RCC 7860 (cell line): ENCODE measurements at places on chromosomes 3 and 15.
A peak's percentile ranks its signal among the peaks of the same experiment; 100 is the strongest.

DNA sequence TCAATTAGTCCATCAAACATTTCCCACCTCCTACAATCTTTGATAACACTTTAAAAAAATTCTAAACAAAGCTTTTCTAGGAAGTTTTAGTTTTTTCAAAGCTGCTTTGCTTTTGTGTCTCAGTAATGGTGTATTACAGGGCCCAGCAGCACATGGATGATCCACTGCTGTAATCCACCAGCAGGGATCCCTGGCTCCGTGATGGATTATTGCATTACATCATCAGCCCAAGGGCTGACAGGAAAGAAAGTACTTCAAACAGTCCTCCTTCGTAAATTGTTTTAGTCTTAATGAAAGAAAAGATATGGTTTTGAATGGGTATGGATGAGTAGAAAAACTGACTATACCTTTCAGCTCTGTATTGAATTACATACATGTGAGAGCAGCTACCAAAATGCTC lies 688.9 kb upstream of the NAALADL2 start:
- DNase-seq: no peak

- no peak for DNase-seq
Observed at GRCh38 chr3:178778589-178778988, 242.4 kb downstream of the KCNMB2 start.

- no peak for DNase-seq
Observed at GRCh38 chr3:187484547-187485295, 116.5 kb downstream of the RTP4 start.

DNA sequence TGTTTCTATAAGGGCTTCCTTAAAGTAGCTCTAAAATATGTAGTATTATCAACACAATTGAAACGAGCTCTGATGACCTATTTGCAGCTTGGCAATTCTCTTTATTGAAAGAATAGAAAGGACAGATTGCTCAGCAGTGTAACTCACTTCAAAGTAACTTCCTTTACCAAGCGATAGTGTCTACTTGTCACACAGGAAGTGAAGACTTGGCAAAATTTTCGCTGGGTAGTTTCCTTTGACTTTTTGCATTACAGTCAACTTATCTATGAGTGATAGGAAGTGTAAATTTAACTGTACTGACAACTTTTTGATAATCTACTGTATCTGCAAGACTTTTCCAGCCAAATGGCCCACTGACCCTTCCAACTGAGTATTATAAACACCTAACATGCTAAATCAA lies 22.8 kb downstream of the SLC9A9 start:
- DNase-seq: no peak

DNA sequence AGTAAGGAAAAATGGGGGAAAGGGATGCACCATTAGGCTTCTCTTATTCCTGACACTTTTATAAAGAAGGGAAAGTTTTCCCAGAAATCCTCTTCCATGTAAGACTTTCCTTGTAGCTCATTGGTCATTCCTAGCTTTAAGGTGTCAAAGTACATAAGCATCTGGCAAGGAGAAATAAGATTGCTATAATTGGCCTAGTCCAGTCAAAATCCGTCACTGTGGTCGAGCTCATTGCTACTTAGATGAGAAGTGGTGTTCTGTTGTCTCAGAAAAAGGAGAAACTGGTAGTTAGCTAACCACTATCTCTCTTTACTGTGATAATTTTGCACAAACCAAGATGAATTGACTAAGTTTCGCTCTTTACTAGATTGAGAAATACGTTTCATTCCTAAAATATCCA lies 370.1 kb downstream of the CNTN4 start:
- DNase-seq: no peak

DNA sequence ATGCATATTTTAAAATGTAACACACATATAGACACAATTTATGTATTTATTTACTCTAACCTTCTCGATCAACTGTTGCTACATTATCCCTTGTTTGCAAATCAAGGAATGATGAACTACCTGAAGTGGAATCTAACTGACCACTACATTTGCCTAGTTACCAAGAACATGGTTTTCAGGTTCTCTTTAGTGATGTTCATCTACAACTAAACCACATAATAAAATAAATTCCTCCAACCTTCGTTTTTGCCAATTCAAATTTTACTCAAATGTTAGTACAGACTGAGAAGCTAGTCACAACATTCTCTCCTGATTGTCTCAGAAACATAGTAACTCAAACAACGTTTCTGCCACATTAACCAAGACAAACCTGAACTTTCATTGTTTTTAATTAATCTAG lies 521.9 kb downstream of the FOXP1 start:
- no peak for DNase-seq

GRCh38 chr3:196645096-196645495 lies 5.6 kb downstream of the NRROS start:
- DNase-seq: no peak

DNA sequence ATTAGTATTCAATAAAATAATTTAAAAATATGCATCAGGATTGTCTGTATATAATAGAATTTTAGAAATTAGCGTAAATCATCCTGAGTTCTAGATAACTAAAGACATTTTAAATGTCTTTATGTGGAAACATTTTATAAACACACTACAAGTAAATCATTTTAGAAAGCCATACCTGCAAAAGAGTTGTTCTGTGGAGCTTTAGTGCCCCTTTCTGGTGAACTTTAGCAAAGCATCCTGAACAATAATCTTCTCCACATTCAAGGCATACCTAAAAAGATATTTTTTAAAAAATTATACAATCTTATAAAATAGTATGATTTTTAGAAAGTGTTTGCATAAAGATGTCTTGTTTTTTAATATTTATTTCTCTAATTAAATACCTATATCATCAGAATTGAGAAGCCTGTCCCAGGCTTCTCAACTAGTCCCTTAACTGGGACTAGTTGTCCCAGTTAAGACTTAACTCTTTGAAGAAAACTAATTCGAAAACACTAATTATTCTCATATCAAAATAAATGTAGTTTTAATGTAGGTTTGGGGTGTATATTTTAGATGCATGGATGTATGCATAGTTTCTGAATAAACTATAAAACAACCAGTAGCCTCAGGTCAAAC lies 29.7 kb downstream of the ZBBX start:
- peak; percentile 9 for DNase-seq

DNA sequence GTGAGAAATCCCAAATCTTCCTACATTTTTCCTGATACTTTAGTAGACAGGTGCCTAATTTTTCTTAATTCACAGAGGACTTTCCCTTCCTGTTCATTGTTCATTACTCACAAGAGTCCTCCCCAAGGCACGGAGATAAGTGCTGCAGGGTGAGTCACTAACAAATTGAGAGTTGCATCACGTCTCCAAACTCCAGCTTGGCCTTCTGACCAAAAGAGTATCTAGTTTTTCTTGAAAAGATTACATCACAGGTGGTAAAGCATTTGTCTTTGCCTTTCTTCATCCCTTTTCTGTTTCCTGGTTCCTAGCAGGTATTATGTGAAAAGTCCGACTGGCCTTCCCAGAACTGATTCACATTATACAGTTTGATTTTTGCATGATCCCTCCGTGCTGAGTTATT lies 24.9 kb upstream of the RASGRP1 start:
- peak; percentile 62 for DNase-seq

DNA sequence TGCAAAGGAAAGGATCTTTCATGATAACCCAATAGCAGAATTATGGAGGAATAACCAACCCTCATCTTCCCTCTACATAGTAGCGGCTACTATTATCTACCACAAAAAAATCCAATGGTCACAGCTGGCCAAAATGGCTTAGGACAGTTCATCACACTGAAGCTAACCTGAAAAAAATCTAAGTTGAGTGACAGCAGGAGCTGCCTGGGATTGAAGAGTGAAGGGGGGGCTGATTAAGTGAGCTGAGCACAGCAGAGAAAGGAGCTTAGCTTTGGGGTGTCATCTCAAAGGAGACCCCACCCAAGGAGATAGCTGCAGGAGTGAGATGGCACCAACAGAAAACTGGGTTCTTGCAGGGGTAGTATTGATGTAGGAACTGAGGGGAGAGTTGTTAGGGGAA lies 33.6 kb downstream of the CCNL1 start:
- no peak for DNase-seq

- DNase-seq: no peak
Observed at GRCh38 chr3:33145221-33145900, 31.5 kb downstream of the CRTAP start.

DNA sequence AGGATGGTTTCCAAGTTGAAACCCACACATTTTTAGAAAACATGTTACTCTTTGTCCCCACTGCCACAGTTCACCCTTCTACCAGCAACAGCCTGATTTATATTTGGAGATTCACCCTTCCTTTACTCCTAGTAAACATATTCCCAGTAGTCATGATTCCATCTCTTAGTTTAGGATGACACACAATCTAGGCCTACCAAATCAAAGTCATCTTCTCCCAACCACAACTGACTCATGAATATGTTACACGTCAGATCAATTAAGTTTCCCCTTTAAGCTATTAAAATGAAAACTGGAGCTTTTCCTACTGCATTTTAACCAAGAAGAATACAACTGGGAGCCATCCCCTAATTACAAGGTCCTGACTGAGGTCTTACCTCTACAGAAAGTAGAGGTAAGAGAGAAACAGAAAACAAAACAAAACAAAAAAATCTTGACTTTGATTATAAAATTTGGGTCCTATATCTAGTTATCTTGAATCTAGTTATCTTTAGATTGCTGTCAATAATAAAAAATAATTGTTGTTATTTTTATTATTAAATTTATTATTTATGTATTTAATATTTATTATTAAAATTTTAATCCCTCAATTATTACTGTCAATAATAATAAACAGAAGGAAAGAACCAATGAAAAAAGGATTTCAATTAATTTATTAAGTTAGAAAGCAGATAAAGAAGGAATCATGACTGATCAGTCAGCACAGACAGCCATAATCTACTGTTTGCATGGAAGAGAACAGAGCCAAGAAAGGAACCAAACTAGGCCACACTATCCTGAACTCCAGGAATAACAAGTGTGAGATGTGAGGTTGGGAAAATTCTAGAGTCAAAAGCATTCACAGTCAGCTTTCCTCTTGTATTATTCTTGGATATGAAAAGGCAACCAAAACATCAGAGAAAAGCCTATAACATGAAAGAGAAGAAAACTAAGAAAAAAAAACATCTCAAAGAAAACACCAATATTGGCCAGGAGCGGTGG lies 12.5 kb downstream of the DPH6 start:
- no peak for DNase-seq

DNA sequence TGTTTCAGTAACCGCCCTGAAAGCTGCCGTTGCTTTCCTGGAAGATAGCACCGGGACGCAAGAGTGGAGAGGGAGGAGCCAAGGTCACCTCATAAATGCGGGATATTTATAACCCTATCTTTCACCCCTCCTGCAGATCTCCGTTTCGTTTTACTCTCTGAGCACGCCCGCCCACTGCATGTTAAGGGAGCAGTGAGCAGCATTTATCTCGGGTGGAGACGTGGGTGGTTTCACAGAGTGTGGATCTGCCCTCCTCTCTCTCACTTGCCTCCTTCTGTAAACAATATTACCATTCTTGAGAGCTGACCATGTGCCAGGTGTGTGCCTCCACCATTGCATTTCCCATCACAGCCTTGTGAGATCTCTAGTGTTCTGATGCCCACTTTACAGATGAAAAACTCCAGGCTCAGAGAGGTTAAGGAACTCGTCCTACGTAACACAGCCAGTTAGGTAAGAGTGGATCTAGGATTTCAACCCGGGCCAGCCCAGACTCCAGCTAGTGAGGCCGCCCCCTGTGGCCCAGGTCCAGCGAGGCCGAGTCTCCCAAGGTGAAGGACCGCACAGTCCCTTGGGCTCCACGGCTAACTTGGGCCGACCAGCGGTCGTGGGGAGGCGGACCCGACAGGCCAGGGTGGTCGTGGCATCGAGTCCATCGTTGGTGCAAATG lies 16.9 kb upstream of the SEMA4B start:
- DNase-seq: peak; percentile 90

GRCh38 chr3:194251891-194252560 lies 99.1 kb downstream of the CPN2 start:
- DNase-seq: no peak

DNA sequence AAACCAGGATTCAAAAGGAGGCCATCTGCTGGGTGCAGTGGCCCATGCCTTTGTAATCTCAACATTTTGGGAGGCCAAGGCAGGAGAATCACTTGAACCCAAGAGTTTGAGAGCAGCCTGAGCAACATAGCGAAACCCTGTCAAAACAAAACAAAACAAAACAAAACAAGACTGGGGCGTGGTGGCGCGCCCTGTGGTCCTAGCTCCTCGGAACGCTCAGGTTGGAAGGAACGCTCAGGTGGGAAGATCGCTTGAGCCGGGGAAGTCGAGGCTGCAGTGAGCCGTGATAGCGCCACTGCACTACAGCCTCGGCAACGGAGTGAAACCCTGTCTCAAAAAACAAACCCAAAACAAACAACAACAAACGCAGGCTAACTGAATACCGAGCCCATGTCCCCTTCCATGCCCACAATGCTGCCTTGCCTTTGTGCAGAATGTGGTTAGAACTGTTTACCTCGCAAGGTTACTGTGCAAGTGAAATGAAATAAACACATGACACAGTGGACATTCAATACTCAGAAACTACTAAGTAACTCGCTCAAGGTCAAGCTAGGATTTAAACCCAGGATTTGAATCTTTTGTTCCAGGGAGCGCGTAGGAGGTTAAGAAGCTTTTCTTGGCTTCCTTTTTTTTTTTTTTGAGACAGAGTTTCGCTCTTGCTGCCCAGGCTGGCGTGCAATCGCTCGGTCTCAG lies 766 bp upstream of the EMC4 start:
- no peak for DNase-seq

DNA sequence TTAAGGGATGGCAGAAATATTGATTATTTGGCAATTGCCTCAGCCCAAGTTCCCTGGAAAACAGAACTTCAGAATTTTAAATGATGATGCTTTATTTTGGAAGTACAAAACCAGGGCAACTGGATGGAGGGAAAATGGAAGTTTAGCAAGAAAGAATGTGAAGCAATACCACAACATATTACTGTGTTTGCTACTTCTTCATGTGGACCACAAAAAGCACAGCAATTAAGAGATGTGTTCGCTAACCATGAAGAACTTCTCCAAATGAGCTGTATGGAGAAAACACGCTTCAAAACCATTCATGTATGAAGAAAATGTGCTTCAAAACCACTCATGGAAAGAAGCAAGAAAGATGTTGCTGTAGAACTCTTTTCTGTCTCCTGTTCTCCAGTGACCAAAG lies 64.7 kb upstream of the ARL6 start:
- no peak for DNase-seq

- DNase-seq: no peak
Observed at GRCh38 chr15:101562428-101563059, 73.0 kb upstream of the PCSK6 start.

DNA sequence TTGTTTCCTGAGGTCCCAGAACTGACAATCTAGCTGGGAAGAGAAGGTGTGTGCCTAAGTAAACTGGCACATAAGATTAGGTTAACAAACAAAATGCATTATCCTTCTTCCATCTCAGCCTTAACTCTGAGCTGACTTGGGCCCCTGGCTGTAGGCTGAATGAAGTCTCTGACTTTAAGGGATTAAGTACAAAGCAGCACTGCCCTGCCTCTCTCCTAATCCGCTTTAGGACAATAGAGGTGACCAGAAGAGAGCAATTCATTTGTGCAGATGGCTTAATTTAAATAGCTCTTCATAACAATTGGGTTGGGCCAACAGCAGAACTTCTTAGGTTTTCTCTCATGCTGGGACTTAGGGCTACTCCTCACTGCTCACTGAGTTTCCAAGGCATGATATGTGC lies 181.6 kb upstream of the SOX14 start:
- DNase-seq: no peak
